ENCODE measurements at places on chromosomes 4 and X. TPM values are rescaled to one million over a fixed set of nuclear protein-coding genes. Genes with fewer than 3 reads are reported as not detected.

DNA sequence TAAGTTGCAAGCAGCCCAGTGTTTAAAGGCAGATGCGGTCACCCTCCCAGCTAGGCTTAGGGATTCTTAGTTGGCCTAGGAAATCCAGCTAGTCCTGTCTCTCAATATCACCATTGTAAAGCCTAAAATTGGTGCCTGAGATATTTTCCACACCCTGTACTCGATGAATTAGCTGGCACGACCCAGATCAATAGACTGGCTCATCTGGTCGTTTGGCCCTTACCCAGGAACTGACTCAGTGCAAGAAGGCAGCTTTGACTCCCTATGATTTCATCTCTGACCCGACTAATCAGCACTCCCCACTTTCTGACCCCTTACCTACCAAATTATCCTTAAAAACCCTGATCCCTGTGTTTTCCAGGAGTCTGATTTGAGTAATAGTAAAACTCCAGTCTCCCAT lies 384.9 kb upstream of the SLC7A11 start:
- no peak for DNase-seq

GRCh38 chrX:131783555-131784308 lies 239.4 kb upstream of the STK26 start:
- DNase-seq: peak; percentile 88

- DNase-seq: no peak
Observed at GRCh38 chr4:98481167-98481566, 177.2 kb downstream of the TSPAN5 start.

DNA sequence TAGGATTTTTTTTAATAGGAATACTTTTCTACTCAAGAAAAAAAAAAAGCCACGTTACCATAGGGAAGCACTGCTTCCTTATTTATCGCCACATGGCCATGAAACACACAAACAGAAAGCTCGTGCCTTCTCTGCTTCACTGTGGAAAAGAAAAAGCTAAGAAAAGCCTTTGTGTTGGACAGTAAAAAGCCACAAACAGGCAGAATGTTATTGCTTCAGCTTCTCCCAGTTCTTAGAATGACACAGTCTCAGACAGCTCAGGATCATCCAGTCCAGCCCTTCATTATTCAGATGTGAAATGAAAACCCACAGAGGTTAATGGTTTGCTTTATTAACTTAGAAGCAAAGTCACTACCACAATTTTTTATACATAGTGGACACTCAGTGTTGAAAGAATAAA lies 181.6 kb upstream of the NOCT start:
- DNase-seq: no peak

Gene USP17L10
- total RNA-seq: not detected
